BE2C (cell line): ENCODE measurements at places on chromosomes 2 and 18.

- DNase-seq, result no peak
Observed at GRCh38 chr2:192593561-192593960, 398.8 kb upstream of the TMEFF2 start.

GRCh38 chr2:197079414-197079813 lies 152.9 kb upstream of the PGAP1 start:
- no peak for DNase-seq

- no peak for DNase-seq
Observed at GRCh38 chr2:119710281-119710680, 31.3 kb downstream of the TMEM177 start.

DNA sequence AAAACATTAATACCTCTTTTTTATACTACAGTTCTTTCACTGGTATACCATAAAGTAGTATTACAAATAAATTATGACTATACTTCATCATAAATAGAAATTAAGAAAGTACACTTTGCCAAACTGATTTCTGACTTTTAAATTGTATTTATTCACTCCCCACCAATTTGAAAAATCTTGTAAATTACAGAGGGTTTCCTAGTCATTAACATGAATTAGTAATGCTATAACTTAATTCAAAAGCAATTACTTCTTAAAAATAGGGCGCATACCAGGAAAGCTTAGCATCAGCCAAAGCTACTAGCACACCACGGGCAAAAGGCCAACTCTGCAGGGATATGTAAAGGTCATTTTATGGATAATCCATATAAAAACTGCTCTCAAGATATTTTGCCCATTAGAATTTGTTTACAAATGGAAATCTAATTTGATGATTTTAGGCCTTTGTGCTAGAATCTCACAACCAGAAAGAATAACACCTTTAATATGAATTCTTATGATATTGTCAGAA lies 142.3 kb downstream of the PIGN start:
- no peak for DNase-seq
